Hepatocyte (in vitro differentiated cells): ENCODE measurements at places on chromosomes 11 and 22. TPM values are rescaled to one million over a fixed set of nuclear protein-coding genes. Genes with fewer than 3 reads are reported as not detected.

The PRG3 gene
- not detected in 2 replicates for total RNA-seq

The IGF2 gene
- total RNA-seq: 1,323 and 1,507 TPM in 2 replicates

DNA sequence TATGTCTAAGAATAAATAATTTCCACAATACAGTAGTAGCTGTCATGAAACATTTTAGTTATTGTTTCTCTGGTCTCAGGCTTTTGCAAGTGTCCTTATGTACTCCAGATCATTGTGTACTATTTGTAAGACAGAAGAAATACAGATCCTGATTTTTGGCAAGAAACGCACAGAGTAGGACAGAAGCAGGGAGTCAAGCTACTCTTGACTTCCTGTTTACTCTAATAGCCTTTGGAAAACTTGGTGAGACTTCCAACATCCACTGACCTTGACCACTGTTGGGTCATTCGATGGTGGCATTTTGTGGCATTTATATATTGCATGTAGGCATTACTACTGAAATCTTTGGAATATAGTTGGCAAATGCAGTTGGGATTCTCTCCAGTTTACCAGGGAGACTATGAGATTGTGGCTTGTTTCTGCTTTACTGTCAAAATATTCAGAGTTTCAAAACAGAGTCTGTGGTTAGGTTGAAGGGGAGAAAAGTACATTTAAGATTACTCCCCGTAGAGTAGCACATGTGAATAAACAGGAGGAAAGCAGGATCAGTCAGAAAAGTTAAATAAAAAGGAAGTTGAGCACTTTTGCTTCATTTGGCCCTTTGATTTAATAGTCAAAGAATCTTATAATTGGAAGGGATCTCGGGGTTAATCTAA lies 726.1 kb upstream of the CCDC90B start:
- no peak for DNase-seq

DNA sequence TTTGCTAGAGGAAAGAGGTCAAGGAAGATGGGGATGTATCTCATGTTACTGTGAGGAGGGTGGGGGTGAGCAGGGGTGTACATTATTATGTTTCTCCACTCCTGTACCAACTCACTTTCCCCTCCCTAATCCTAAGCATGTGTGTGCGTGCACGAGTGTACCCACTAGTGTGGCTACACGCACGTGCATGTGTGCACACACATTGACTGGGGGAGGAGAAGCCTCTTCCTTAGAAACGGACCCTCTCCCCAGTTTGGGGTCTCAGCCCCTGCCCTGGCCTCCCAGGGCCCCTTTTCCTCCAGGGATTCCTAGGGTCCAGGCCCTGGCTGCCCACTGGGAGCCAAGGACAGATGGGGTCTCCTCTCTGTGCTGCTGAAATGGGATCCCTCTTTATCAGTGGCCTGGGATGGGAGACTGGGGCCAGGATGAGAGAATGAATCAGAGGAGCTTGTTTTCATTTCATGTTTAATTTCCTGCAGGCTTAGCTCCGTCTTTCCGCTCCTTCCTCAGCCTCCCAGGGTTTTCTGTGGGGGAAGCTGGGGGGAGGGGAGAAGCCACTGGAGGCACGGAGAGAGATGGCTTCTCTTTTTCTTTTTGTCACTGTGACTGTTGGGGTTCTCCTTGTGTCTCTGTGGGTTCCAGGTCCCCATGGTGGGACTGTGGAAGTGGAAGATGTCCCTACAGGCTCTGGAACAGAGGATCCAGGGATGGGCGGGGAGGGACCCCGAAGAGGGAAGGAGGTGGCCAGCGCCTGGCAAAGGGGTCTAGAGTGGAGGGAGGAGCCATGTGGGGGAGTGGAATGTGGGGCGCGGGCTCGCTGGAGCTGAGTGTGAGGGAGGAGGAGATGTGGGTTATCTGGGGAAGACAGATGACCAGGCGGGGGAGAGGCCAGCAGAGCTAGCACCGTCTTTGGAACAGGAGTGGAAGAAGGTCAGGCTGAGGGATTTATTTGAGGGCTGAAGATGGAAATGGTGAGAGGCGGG lies 40.3 kb downstream of the ALX4 start:
- DNase-seq: no peak

DNA sequence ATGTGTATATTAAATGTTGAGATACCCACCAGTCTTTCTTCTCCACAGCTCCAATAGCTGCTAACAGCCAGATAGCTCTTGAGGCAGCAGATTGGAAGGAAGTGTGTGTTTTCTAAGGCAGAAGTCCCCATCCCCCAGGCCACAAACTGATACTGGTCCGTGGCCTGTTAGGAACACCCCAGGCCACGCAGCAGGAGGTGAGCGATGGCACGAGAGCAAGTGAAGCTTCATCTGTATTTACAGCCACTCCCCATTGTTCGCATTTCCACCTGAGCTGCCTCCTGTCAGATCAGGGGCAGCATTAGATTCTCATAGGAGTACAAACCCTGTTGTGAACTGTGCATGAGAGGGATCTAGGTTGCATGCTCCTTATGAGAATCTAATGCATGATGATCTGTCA lies 12.7 kb downstream of the CCDC73 start:
- DNase-seq: no peak

- DNase-seq: no peak
These were observed 1.5 kb upstream of the SELENOO start for GRCh38 chr22:50199251-50199721.

DNA sequence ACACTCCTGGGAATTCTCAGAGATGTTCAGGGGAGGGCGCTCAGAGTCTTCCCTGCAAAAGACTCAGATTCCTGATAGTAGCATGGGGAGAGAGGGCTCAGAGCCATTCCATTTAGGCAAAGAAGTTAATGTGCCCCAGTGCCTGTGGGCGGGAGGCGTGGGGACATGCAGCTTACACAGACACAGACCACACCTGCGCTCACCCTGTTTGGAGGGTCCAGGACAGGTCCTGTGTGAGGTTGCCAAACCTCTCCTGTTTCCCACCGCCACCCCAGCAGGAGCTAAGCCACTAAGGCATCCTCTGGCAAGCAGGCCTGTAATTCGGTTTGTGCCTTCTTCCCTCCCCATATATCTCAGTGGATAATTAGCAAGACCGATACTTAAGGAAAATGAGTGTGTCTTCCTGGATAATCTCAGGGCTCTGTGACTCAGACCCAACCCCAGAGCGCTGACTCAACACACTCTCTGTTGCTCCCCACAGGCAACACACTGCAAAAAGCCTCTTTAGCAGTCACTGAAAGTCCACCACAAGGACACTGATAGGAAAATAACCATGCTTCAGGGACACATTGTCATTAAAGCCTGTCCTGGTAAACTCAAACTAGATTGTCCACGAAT lies 118.9 kb upstream of the LMO1 start:
- peak; percentile 49 for DNase-seq

DNA sequence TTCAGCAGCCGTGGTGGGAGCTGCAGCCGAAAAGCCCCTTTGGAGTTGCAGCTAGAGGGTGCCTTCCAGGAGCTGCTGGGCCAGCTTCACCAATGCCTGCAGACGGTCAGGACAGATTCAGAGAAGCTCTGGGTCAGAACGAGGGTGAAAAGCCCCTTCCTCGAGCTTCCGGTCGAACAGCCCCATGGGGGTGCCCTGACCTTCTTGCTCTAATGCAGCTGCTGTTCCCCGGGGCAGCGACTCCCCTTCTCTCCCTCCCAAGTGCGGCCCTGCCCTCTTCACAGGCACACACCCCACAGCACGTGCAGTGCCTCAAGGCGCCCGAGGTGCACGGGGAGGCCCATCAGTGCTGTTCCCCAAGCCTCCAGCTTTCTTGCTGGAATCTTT lies 9.6 kb upstream of the IFITM3 start:
- DNase-seq: no peak

DNA sequence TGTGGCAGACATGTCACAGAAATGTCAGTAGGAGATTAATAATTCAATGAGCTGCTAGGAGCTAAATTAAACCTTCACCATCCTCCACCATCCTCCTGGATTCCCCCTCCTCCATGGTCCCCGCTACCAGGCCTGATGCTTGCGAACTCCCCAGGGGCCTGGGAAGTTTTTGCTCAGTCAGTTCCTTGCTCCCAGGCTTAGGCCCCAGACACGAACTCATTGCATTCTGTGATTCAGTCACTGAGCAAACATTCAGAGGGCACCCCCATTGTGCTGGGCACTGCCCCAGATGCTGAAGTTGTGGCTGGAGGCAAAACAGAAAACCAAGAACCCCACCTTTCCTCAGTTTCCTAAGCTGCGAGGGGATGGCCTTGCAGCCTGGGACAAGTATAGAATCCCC lies 14.3 kb downstream of the NPTXR start:
- no peak for DNase-seq

GRCh38 chr22:38273135-38273826 lies 471 bp upstream of the TMEM184B start:
- no peak for DNase-seq

- DNase-seq: no peak
These were observed 67.1 kb upstream of the CARD18 start for GRCh38 chr11:105206633-105207032.
